Activated naive CD4-positive, alpha-beta T cell treated with anti-CD3 and anti-CD28 coated beads, Interleukin-2, amount 10 ng/mL, durations not matched to agents 7 days and 5 days (primary cell): ENCODE measurements at places on chromosomes 2 and 18.

- H3K4me1 ChIP-seq = peaks cover 64% of the 10 kb centered on the region
- H3K36me3 ChIP-seq = peaks cover 31% of the 10 kb centered on the region
Measured at GRCh38 chr18:51194604-51195003, 2.9 kb downstream of the MEX3C start.

GRCh38 chr2:25494616-25495015, 152.9 kb upstream of the DNMT3A start:
- H3K27ac ChIP-seq = no peak overlapping the region
- H3K4me1 ChIP-seq = peaks cover 4% of the 10 kb centered on the region
- H3K27me3 ChIP-seq = no peaks in the 10 kb centered on the region
- H3K4me3 ChIP-seq = no peak overlapping the region
- no peak for DNase-seq
- peaks cover 1% of the 10 kb centered on the region for H3K36me3 ChIP-seq

DNA sequence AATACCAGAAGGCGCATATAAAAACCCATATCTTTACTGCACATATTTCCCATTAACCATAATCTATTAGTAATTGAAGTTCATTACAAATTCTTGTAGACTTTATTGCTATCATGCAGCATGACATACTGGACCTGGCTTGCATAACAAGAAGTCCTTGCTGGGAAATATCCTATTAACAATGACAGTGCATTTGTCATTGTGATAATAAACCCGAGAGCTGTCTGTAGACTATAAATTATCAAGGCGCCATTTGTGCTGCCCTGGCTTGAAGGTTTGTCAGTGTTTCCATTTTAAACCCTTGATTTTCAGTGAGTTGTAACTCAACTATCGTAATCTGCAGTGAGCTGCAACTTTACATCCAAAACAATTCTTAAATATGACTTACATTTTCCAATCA, 59.0 kb downstream of the HNMT start:
- H3K4me3 ChIP-seq = no peak overlapping the region
- no peak overlapping the region for H3K27ac ChIP-seq
- no peaks in the 10 kb centered on the region for H3K36me3 ChIP-seq
- H3K27me3 ChIP-seq = no peaks in the 10 kb centered on the region
- no peaks in the 10 kb centered on the region for H3K4me1 ChIP-seq

- H3K36me3 ChIP-seq = peaks cover 12% of the 10 kb centered on the region
- no peak for DNase-seq
- peak overlapping the region; percentile 98 for H3K27ac ChIP-seq
Measured at GRCh38 chr2:96145848-96146152, 560 bp upstream of the DUSP2 start.

DNA sequence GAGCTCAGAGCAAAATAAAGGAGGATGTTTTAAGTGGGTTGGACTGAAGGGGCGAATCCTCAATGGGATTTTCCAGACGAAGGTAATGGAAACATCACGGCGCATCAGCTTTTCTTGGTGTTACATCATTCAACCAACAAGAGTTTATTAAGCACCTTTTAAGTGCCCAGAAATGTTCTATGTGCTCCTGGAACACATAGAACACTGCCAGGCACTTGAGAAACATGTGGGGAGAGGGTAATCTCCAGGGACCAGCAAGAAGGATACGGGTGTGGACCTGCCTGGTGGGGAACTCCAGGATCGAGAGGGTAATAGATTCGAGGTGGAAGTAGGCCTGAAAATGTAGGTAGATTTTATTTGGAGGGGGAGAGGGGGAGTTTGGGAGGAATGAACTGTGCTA, 168.6 kb downstream of the PRKCE start:
- DNase-seq = no peak
- H3K36me3 ChIP-seq = no peaks in the 10 kb centered on the region
- no peak overlapping the region for H3K4me3 ChIP-seq

DNA sequence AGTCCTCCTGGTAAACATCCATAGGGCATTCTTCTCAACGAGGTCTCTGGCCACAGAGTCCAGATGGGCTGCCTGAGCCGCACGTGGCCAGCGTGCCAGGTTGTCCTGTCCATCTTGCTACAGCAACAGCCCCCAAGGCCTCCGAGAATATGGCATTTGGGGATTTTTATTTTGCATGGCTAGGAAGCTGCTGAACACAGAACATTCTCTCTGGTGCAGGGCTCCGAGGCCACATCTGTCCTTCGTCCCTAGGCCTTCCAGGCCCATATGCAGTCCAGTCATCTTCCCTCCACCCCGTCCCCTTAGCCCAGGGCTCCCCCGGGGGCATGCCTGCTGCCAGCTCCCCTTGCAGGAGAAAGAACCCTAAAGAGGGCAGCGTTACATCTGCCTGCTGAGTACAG, 2.3 kb downstream of the HDAC4 start:
- DNase-seq = peak; percentile 16
- H3K36me3 ChIP-seq = peaks cover 18% of the 10 kb centered on the region
- H3K27me3 ChIP-seq = peaks cover 6% of the 10 kb centered on the region

DNA sequence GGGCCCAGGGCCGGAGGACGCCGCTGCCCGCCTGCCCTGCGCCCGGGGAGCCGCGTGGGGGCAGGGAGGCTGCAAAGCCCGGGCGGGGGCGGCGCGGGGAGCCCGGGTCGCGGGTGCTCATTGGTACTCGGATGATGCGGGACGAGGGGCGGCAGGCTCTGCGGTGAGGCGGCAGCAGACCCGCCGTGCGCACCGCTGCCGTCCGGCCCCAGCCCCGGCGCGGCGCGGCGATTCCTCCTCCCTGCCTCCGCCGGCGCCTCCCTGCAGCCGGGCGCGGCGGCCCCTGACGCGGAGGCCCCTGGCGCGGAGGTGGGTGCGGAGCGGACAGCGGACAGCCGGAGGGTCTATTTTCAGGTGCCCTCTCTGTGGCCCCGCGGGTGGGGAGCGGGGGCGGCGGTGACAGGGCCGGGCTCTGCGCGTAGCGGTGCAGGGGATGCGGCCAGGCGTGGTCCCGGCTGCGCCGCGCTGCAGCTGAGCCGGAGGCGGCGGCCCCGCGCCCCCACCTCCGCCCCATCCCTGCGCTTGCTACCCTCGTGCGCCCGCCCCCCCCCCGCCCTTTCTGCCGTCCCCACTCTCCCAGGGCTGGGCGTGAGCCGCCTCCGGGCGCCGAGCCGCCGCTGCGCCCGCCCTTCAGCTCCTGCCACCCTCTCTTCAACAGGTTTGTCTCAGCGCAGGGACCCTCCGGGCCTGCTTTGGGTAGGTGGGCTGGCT, 640 bp downstream of the SPTBN1 start:
- peak; percentile 27 for DNase-seq
- H3K27me3 ChIP-seq = peaks cover 67% of the 10 kb centered on the region
- no peak overlapping the region for H3K27ac ChIP-seq
- H3K36me3 ChIP-seq = no peaks in the 10 kb centered on the region
